ENCODE measurements at places on chromosomes 3 and 15. TPM values are rescaled to one million over a fixed set of nuclear protein-coding genes. Genes with fewer than 3 reads are reported as not detected.

KBTBD12 gene
- total RNA-seq = not detected

TP53BP1 gene
- 31.7 TPM for total RNA-seq

ZNF860 gene
- total RNA-seq = 1.3 TPM

GRCh38 chr3:101902041-101902440 lies 52.7 kb downstream of the NFKBIZ start:
- DNase-seq = no peak

- DNase-seq = no peak
Measured at GRCh38 chr15:87631093-87631492, 625.4 kb downstream of the NTRK3 start.

DNA sequence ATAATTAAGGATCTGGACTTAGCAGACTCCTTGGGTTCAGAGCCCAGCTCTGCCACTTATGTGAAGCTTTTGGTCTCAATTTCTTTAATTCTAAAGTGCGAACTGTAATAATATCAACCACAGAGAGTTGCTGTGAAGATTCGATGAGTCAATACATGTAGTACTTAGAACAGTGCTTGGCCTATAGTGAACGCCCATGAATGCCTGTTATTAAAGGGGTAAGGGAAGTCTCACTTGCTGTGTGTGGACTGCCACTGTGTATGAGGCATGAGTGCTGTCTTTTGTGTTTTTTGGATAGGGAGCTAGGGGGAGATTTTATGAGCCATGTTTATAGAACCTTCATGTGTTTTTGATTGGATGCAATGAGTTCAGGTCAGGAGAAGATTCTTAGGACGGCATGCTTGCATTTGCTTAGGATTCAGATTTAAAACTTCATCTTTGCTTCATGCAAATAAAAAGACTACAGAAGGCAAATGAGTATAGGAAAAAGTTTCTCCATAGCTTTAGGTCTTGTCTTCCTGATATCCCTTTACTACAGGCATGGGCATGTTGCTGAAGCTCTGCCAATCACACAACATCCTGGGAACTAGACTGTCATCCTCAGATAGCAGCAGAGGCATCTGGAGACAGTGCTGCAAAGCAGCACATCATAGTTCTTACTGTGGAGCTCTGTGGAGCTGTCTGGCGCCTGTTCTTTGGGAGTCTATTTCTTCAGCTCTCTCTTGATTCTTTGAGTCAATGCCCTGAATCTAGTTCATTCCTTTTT lies 50.0 kb downstream of the PLS1 start:
- DNase-seq = no peak

- no peak for DNase-seq
Measured at GRCh38 chr3:41701191-41701698, 260.7 kb downstream of the ULK4 start.

GRCh38 chr3:31321620-31322019 lies 211.1 kb upstream of the STT3B start:
- DNase-seq = no peak

GRCh38 chr3:134480546-134480945 lies 5.2 kb downstream of the ANAPC13 start:
- DNase-seq = no peak

GRCh38 chr15:101647251-101647650 lies 4.9 kb downstream of the TM2D3 start:
- DNase-seq = no peak

DNA sequence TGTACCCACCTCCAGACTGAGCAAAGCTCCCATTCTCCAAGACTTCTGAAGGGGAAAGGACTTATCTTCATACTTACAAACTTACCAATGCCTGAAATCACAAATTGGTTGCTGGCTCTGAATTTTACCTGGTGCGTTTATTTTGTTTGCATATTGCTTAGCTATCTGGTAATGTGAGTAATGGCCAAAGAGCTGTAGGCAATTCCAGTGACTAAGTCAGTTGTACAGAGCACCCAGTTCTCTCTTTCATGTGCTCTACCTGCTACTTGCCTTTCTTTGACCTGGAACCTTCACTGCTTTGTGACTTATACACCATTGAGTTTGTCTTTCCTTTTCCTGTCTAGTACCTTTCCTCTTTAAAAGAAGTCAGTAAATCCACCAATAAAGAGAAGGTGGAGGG lies 755.9 kb upstream of the LMCD1 start:
- DNase-seq = no peak

- DNase-seq = no peak
Measured at GRCh38 chr3:157420606-157421130, 16.0 kb upstream of the PTX3 start.

- DNase-seq = no peak
Measured at GRCh38 chr3:49248840-49249227, 28.2 kb downstream of the C3orf62 start.
